Hematopoietic multipotent progenitor cell treated with erythropoietin and hydrocortisone succinate and interleukin-3 and kit ligand, for 17 days (in vitro differentiated cells): ENCODE measurements at places on chromosomes 2 and 18.

GRCh38 chr18:6606411-6607085 is 123.0 kb upstream of the ARHGAP28 start:
- no peak for DNase-seq

GRCh38 chr18:44579745-44580144 is 100.9 kb upstream of the SETBP1 start:
- no peak for DNase-seq

DNA sequence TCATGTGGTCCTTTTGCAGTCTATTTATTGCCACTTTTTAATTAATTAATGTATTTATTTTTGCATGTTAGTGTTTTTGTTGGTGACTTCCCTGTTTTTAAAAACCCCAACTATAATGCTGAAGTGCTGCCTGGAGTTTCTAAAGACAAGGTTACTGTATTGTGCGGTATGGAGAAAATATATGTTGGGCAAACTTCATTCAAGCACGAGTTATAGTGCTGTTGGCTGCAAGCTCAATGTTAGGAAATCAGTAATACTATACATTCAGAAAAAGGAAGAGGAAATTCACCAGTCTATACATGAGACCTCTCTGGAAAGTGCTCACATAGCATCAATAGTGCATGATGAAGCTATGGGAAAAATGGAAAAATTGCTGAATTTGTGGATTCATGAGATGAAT is 15.4 kb upstream of the RBMS1 start:
- DNase-seq, result no peak

GRCh38 chr2:67548317-67549201 is 151.4 kb downstream of the ETAA1 start:
- DNase-seq, result no peak

- DNase-seq, result no peak
These were observed 11.7 kb upstream of the PDE11A start for GRCh38 chr2:178084273-178084672.

DNA sequence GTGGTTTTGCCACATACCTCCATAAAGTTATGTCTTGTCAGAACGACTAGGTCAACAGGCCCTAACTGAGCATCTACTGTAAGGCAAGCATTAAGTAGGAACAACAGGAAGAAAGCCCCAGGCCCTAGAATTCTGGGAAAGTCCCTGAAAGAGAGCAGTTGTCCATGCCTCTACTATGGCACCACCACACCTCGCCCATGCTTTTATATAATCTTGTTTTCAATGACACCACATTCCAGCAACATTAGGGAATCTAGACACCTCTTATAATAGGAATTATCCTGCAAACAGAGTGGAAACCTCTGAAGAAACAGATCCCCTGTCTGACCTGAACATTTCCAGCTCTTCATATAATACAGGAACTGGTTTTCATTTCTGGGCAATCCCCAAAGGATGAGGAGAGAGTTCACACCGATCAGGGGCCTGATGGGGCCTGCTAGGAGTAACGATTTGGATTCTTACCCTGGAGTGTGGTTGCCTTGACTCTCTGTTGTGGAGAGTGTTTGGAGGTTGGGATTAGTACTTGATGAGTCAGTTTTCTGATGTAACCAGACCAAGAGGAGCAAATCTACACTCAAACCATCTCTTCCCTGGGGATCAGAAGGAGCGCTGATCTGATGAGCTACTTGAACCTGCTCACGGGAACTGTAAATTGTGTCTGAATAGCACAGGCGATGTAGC is 31.9 kb upstream of the CEP68 start:
- no peak for DNase-seq

- no peak for DNase-seq
These were observed 6.5 kb downstream of the STARD6 start for GRCh38 chr18:54351186-54351585.

GRCh38 chr2:72081451-72081850 is 66.2 kb downstream of the CYP26B1 start:
- DNase-seq, result no peak

GRCh38 chr2:132760971-132761370 is 91.0 kb upstream of the LYPD1 start:
- no peak for DNase-seq

DNA sequence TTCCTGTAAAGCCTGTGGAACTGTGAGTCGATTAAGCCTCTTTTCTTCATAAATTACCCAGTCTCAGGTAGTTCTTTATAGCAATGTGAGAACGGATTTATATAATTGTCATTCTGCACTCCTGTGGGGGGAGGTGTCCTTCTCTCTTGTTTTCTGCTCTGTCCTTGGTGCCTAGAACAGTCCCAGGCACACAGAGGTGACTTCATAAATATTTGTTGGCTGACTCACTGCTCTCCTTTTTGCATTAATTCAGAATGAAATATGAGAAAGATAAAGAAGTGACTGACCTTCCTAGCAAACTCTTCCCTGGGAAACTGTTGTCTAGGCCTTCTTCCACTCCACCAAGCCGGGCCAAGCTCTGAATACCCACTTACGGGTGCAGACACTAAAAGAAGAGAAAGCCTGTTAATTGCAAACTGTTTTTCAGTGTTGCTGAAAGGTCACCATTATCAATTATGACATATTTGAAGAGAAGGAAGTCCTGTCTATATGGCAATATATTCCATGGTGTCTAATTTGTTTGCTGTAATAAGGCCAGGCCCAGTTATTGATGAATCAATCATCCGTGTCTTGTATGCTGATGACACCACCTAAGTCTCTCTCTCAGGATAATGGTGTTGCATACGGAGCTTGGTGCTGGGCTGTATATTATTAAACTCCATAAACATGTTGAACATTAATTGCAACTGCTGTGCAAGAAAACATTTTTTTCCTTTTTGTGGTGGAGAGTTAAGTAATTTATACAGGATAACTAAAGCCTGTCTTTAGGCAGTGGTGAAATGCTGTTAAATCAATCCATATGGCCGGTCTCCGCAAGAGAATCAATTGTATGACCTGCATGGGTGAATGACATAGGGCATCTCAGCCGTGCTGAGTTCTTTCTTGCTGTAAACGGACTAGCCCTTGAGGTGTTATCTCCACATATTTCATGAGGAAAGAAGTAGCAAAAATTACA is 567.5 kb downstream of the SLC4A3 start:
- DNase-seq, result no peak

GRCh38 chr18:53819174-53819573 is 405.3 kb downstream of the MBD2 start:
- no peak for DNase-seq

DNA sequence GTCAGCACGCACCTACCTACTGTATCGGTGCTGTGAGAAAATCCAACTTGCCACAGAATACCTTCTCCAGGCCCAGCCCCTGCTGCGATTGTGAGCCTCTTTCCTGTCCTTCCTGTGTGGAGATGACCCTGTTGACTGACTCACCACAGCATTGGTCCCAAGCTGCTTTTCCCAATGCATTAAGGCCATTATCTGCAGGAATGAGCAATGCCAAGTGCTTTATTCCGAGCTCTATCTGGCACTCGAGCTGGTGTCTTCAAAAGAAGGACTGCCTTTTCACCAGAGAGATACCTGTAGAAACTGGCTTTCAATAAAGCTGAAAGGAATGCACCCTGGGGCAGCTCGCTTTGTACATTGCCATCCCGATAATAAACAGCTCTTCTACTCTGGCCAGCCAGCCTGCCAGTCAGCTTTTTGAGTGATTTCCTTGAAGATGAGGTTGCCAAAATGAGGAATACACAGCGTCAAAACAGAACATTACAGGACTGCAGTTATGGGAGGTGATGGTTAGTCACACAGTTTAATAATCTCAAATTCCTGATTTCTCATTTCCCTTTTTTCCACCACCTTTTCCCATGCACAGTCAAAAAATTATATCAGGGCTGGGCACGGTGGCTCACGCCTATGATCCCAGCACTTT is 8.3 kb upstream of the RNF103 start:
- no peak for DNase-seq

GRCh38 chr2:19826874-19827273 is 74.9 kb downstream of the TTC32 start:
- DNase-seq, result no peak

- DNase-seq, result no peak
These were observed 273 bp upstream of the NXPH2 start for GRCh38 chr2:138780446-138780880.

GRCh38 chr2:226888971-226889370 is 53.1 kb downstream of the RHBDD1 start:
- DNase-seq, result no peak

DNA sequence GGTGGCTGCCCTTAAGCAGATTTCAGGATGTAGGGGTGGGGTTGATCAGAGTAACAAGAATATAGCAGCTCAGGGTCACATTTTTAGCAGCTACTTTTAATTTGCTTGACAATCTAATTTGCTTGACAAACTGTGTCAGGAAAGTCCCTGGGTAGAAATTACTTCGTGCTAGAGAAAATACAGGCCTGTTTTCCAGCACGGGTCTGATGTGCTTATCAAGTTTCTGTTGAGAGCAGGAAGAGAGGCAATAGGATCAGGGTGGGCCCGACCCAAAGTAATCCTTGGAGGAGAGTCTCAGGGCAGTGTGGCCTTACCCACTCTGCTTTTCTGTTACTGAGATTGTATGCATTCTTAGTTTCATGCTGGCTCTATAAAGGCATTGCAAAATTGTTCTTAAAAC is 221.5 kb downstream of the TSN start:
- no peak for DNase-seq

DNA sequence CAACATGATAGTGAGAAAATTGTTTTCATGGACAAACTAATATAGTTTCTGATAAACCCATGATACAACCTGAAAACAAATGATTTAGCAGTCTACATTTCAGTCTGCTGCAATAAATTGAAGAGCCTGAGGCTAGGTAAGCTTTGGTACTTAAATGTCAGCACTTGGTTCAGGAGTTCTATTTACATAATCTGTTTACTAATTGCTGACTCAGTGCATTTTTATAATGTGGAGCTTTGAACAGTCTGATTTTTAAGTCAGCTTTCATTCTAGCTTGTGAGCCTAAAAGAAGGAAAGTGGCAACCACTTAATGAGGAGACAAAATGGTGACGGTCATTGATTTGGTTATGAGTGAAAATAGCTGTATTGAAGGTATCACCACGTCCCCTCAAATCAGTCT is 488.6 kb downstream of the CPS1 start:
- DNase-seq, result no peak

DNA sequence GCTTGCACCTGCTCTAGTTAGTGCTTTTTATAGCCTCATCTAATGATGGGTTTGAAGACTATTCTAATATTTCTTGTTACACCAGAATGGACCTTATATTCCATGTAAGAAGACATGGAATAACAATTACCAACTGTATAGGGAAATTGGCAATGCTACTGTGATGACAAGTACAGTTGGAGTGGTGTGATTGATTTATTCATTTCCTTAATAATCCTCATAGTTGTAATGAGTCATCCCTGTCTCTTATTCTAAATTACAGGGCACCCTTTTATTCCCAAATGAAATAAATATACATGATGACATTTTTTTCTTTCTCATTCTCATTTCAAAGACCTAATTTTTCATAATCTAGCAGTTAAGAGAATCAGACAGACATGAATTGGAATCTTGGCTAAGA is 18.3 kb upstream of the TLK1 start:
- DNase-seq, result no peak

DNA sequence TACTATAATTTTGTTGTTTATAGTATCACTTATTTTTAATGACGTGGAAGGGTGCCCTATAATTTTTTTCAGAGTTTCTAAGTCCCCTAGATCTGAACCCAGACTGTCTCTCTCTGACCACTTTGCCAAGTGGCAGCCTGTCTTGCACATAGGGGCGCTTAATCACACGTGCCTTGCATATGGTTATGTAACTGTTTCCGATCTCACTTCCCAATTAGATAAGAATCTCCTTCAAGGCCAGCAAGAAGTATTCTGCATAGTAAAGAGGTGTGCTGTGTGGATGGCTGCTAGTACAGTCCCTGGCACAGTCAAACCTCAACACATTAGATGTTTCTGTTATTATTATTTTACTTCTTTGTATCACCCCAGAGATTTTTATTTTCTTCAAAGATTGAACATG is 197.8 kb upstream of the SIX2 start:
- DNase-seq, result no peak

GRCh38 chr2:133166031-133166430 is 402.2 kb downstream of the NCKAP5 start:
- no peak for DNase-seq

DNA sequence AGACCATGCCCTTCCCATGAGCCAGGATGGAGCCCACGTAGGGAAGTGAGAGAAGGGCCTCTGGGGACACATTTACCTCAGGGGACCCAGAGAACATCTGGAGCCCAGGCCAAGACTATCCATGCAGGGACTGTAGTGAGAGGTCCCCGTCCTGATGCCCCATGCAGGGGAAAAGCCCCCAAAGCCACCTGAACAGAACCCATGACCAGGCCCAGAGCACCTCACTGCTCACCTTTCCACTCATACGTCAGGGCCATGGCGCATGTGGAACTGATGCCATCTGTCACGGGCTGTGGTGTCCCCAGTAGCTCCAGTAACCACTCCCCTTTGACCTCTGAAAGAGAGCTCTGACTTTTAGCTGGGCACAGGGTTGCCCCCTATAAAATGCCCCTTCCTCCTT is 106.5 kb upstream of the TEX51 start:
- DNase-seq, result no peak

GRCh38 chr2:168895771-168896170 is 5.3 kb upstream of the G6PC2 start:
- DNase-seq, result no peak

- DNase-seq, result no peak
These were observed 10.5 kb downstream of the PLB1 start for GRCh38 chr2:28506112-28506910.

DNA sequence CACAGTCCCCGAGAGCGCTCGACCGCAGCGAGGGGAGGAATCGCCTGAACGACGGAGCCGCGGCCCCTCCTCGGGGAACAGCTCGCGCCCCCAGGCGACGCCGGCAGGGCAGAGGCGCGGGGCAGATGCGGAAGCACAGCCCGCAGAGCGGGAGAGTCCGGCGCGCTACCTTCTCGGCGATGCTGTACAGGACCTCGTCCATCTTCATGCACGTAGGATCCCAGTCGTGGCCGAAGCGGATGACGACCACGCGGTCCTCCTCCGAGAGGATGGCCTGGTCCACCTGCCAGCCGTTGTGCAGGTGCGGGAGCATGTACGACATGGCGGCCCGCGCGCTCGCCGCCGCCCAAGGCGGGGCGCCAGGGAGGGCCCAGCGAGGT is 302 bp downstream of the TXNL4A start:
- DNase-seq, result peak; percentile 44

- no peak for DNase-seq
These were observed 122.2 kb downstream of the BIRC6 start for GRCh38 chr2:32478889-32479620.

DNA sequence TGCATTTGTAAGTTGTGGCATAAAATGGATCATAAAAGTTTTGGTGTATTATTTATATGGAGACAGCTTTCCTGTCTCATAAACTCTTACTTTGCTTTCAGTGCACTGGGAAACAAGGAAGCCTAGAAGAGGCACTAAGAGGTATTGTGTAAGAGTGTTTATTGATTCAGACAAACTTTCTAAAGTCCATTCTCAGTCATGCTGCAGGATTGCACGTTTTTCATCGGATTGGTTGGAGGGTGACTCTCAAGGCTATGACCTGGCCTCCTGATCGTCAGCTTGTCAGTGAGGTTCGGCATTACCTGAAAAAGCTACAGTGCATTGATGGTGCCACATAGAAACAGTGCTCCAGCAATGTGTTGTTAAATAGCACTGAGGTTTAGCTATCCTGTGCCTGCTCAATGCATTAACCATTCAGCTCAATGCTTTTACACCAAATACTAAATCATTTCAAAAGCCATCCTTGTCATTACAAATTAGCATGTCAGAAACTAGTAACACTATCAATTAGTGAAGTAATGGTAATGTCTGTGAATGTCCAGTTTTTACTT is 545.5 kb downstream of the CBLN2 start:
- no peak for DNase-seq
